ENCODE measurements at places on chromosomes 13 and 19.

GRCh38 chr13:43785650-43786471 is 911 bp downstream of the ENOX1 start:
- no peak for DNase-seq

DNA sequence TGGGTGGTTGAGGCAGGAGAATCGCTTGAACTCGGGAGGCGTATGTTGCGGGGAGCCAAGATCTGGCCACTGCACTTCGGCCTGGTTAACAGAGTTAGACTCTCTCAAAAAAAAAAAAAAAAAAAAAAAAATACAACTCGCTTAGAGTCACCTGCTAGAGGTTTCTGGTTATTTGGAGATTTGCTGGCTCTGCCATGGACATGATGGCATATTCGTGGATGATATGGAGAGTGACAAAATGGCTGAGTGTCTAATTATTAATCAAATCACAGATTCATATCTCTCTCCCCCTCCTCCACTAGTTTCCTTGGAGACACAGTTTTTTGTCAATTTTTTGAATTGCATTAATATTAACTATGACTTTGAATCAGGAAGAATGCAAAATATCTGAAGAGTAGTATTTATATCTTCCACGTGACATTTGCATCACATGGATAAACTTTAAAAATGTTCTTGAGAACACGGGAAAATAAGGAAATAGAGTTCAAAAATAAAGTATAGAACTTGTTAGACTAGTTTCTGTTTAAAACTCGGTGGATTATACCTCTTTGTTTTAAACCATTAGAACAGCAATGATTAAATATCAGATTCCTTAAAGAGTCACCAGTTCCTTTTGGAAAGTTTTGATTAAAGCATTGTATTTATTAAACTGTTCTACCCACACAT is 47.8 kb downstream of the KLF5 start:
- no peak for DNase-seq

GRCh38 chr13:99648066-99648665 is 146.9 kb downstream of the TM9SF2 start:
- DNase-seq, result no peak

- no peak for DNase-seq
Observed at GRCh38 chr13:74747186-74747955, 613.2 kb upstream of the KLF12 start.

- DNase-seq, result no peak
Observed at GRCh38 chr19:10752913-10753704, 35.2 kb downstream of the DNM2 start.

DNA sequence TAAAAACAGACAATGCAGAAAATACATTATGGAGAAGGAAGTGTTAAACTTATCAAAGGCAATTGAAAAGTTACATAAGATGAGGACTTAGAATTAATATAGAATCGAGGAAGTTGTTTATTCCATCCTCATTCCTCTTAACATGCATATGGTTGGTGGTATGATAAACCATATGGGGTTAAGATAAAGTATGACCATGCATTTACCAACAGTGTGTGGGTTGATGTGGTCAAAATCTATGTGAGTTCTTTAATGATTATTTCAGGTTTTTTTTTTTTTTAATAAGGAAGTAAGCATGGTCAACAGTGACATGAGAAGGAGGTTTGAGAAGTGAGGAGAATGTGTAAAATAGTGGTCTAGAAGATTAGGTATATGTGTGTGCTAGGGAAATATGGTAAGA is 94.5 kb downstream of the TDRD3 start:
- DNase-seq, result no peak

GRCh38 chr13:93344048-93344705 is 117.6 kb downstream of the GPC6 start:
- no peak for DNase-seq

- DNase-seq, result no peak
Observed at GRCh38 chr13:106958621-106959048, 390.7 kb upstream of the ARGLU1 start.

- DNase-seq, result no peak
Observed at GRCh38 chr13:94967183-94968039, 255.1 kb upstream of the SOX21 start.

DNA sequence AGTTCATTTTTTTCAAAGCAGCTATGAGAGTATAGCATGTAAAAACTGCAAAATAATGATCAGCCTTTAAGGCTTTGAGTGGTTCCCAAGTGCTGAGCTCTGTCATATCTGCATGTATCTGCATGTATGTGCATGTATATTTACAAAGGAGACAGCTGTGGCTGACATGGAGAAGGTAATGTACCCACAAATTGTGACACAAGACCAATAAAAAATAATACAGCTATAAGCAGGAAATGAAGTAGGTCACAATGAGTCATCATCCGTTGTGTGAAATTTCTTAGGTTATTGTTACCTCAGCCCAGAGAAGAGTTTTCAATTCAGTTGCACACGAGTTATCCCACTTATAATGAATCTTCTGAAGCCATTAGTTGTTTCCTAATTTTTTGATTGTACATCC is 60.9 kb upstream of the MED4 start:
- no peak for DNase-seq

- DNase-seq, result peak; percentile 54
Observed at GRCh38 chr13:41311406-41312175, 524 bp downstream of the NAA16 start.

DNA sequence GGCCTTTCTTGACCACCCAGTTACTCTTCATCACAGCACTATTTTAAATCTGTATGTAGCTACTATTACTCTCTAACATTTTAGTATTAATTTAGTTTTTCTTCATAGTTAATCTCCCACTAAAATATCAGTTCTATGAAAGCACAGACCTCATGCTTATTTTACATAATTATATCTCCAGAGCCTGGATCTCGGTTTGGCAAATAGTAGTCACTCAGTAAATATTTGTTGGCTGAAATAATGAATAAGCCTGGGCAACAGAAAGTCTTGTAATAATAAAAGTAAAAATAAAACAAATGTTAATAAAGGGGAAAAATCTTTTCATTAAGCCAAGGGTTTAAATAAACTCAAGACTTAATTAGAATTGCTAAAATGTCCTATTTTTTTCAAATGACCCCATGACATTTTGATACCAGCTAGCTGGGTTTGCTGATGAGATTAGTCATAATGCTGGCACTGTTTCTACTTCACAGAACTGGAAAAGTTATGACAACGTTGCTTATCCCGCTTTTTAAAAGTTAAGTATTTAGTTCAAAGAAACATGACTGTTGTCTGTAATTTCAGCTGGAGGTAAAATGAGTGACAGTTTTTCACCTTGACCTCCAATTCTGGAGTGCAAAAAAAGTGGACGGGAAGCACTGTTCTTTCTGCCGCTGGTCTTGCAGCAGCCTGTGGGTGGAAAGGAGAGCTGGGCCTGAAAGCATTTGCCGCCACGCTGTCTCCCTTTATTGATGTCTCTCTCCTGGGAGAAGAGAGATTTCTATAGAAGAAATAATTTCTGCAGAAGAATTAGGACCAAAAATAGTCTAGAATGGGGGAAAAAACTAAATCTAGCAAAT is 85.2 kb upstream of the SPATA13 start:
- DNase-seq, result no peak

- no peak for DNase-seq
Observed at GRCh38 chr13:32423592-32423991, 4.3 kb downstream of the N4BP2L1 start.

GRCh38 chr13:59112221-59112718 is 1051.5 kb downstream of the DIAPH3 start:
- DNase-seq, result no peak

DNA sequence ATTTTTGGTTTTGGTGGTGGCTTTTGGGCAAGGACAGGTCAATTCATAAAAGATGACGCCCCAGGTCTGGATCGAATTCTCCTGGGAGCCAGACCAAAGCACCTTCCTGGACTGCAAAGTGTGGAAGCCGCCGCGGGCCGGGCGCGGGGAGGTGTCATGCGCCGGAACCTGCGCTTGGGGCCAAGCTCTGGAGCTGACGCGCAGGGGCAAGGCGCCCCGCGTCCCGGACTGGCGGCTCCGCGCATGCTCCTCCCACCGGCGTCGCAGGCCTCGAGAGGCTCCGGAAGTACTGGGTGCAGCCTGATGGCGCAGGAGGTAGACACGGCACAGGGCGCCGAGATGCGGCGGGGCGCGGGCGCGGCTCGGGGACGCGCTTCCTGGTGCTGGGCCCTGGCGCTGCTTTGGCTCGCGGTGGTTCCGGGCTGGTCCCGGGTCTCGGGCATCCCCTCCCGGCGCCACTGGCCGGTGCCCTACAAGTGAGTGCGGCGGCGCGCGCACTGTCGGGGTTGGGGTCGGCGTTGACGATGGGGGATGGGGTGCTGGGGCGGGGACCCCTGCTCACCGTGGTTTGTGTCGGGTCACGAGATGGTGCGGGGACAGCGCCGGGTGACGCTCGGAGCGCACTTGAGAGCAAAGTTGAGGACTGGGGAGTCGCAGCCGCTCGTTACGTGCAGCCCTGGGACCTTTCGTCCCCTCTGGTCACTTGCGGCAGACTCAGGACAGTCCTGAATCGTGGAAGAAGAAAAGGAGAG is at the start of gene CLN5:
Gene CLN5 (plus strand): TSS at position 286 of the 752 bp plus-strand sequence. CDS start 18 bp downstream, at position 304.
- DNase-seq, result peak; percentile 91

GRCh38 chr13:43157796-43158195 is 134.4 kb downstream of the DNAJC15 start:
- no peak for DNase-seq

- DNase-seq, result no peak
Observed at GRCh38 chr19:48793271-48793670, 17.6 kb downstream of the BCAT2 start.

DNA sequence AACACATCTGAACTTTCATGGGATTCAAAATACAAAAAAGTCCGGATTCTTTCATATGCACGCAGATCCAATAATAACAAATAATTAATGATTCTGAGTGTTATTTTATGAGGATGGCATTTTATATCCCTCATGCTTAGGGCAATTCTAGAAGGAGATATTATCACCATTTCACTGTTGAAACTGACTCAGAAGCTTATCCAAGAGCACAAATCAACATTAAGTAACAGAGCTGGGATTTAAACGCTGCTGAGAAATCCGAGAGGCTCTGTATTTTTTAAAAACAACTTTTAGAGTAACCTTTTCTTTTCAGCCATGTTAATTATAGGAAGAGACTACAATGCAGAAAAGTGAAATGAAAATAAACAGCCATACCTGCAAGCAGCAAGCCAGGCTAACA is 30.3 kb downstream of the ATP7B start:
- no peak for DNase-seq
